HT-29 (cell line): ENCODE measurements at places on chromosomes 3 and 15.

DNA sequence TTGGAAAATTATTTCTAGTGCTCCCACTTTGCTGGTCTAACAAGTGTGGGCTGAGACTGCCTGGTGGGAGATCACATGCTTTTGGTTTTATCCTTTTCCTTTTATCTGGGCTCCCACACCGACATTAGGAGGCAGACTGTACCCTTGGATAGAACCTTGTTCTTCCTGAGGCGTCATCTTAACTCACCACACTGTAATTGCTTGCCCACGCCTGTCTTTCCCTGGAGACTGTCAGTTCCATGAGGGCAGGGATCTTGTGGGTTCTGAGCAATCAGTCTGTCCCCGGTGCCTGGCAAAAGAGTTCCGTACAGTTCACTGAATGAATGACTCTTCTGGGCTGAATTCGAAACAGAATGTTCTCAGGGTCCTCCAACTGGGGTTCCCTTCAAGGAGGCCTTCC, 124.6 kb upstream of the ABHD17C start:
- DNase-seq: no peak

DNA sequence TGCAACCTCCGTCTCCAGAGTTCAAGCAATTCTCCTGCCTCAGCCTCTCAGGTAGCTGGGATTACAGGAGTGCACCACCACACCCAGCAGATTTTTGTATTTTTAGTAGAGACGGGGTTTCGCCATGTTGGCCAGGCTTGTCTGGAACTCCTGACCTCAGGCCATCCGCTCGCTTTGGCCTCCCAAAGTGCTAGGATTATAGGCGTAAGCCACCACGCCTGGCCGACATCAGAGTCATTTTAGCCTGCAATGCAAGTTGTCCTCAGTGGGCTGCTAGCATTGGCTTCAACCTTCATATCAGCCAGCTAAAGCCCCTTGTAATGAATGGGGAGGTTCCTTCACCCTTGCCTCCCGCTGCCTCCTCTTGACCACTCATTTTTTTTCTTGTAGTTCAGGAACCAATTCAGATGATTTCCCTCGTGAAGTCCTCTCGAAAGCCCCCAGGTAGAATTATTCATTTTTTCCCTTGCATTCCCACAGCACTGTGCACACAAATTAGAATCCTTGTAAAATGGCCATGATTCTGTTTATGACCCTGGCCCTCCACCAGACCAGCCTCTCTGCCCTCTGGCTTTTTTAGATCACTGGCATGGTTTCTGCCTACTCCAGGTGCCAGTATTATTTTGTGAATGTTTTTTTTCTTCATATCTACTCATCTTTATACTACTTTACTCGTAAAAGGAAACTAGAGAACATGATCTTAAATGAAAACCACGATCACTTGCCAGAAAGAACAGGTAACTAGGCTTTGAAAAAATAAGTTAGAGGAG, 29.1 kb downstream of the FLNB start:
- DNase-seq: no peak

GRCh38 chr15:74345051-74345450, 22.4 kb downstream of the CYP11A1 start:
- no peak for DNase-seq

- no peak for DNase-seq
Measured at GRCh38 chr3:185929192-185930151, 8.3 kb downstream of the TRA2B start.

GRCh38 chr3:139770577-139770976, 92.8 kb upstream of the NMNAT3 start:
- DNase-seq: no peak

GRCh38 chr3:172635588-172635987, 75.3 kb downstream of the NCEH1 start:
- peak; percentile 80 for DNase-seq

- no peak for DNase-seq
Measured at GRCh38 chr3:105214590-105214989, 152.1 kb upstream of the ALCAM start.

GRCh38 chr3:47015151-47015550, 35.7 kb downstream of the NBEAL2 start:
- DNase-seq: no peak

- DNase-seq: peak; percentile 4
Measured at GRCh38 chr3:9732080-9732739, 675 bp downstream of the BRPF1 start.

DNA sequence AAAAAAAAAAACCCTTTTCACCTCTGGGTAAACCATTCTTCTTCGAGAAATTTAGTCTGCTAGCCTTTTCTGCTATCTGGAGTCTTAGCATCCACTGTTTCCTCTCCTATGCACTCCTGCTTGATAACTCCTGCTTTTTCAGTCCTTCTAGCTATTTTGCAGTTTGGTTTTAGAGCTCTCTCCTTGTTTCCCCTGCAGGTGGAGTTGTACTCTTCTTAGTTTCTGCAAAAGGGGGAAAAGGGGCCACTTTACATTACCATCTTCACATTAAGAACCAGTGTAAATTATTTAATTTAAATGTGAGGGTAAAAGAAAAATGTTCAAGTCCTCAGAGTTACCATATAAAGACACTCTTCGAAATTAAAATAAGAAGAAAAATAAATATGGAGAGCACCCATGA, 23.6 kb upstream of the MYLK start:
- DNase-seq: no peak

DNA sequence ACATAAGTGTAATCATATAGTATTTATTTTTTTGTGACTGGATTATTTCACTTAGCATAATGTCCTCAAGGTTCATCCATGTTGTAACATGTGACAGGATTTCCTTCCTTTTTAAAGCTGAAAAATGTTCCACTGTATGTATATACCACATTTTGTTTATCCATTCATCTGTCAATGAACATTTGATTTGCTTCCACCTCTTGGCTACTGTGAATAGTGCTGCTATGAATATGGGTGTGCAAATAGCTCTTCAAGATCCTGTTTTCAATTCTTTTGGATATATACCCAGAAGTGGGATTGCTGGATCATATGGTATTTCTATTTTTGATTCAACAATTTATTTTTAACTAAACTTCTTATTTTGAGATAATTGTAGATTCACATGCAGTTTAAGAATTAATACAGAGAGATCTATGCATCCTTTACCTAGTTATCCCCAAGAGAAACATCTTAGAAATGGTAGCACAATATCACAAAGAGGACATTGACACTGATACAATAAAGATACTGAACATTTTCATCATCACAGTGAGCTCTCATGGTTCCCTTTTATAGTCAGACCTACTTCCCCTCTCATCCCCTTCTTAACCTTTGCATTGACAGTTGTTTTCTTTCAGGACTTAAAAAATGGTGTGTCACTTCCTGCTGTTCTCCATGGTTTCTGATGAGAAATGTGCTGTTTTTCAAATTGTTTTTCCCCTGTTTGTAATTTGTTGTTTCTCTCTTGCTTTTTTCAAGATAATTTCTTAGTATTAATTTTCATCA, 90.1 kb downstream of the SATB1 start:
- no peak for DNase-seq

- DNase-seq: no peak
Measured at GRCh38 chr15:75641603-75642002, 1.6 kb upstream of the IMP3 start.

GRCh38 chr3:27712136-27713077, 9.7 kb downstream of the EOMES start:
- peak; percentile 63 for DNase-seq

DNA sequence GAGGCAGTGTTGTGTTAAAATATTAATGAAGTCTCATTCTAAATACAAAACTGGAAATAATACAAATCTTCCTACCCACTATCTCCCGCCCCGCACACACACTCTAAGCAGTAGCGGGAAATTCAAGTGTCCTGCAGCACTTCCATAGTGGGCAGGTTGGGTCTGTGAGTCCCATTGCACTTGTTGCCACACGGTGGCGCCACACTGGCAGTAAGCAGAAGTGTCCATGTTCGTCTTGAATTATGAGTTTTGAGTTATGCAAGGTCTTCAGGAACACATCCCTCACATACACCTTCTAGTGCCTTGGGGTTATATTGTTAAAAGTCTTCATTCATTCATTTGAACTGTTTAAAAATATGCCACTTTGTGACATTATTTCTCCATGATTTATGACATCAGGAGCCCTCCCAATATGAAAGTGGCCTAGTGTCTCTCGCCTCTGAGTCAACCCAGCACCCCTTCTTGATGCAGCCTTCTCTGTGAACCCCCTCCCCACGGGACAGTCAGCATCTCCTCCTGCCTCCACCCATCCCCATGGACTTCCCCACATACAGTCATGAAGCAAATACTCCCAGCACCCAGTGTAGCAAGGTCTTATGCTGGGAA, 17.6 kb upstream of the CCDC174 start:
- peak; percentile 55 for DNase-seq

- no peak for DNase-seq
Measured at GRCh38 chr3:46093327-46093942, 66.2 kb upstream of the XCR1 start.

- no peak for DNase-seq
Measured at GRCh38 chr3:181793006-181793405, 81.3 kb downstream of the SOX2 start.

DNA sequence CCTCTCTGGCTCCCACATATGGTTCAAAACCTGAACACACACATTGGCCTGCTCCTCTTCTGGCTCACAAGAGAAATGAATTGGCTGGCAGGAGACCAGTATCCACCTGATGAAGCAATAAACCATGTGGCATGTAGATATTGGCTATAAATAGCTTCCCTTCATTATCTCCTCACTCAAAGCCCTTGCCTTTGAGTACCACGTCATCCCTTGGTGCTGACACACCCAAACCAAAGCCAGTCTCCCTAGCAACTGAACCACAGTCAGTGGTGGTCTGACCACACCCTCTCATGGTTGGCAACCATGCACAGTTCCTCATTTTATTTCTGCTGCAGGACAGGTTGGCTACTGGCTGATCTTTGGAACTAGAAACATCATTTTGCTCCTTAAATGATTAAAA, 98.8 kb downstream of the ZNF621 start:
- DNase-seq: no peak

GRCh38 chr15:48566668-48567067, 78.8 kb downstream of the FBN1 start:
- no peak for DNase-seq

DNA sequence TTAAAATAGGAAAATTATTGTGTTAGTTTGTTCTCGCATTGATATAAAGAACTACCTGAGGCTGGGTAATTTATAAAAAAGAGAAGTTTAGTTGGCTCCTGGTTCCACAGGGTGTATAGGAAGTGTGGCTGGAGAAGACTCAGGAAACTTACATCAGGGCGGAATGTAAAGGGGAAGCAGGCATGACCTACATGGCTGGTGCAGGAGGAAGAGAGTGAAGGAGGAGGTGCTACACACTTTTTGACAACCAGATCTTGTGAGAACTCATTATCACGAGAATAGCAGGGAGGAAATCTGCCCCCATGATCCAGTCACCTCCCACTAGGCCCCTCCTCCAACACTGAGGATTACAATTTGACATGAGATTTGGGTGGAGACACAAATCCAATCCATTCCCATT, 490.7 kb downstream of the RBMS3 start:
- DNase-seq: no peak

DNA sequence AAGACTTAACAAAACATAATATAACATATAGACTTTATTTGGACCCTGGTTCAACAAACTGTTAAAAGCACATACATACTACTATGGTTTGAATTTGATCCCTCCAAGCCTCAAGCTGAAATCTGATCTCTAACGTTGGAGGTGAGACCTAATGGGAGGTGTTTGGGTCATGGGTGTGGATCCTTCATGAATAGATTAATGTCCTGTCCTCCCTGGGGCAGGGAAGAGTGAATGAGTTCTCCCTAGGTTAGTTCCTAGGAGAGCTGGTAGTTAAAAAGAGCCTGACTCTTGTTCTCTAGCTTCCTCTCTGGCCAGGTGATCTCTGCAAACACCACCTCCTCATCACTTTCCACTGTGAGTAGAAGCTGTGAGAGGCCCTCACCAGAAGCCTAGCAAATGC, 36.4 kb downstream of the CLASP2 start:
- no peak for DNase-seq

GRCh38 chr3:8416965-8417364, 84.7 kb upstream of the LMCD1 start:
- peak; percentile 3 for DNase-seq

DNA sequence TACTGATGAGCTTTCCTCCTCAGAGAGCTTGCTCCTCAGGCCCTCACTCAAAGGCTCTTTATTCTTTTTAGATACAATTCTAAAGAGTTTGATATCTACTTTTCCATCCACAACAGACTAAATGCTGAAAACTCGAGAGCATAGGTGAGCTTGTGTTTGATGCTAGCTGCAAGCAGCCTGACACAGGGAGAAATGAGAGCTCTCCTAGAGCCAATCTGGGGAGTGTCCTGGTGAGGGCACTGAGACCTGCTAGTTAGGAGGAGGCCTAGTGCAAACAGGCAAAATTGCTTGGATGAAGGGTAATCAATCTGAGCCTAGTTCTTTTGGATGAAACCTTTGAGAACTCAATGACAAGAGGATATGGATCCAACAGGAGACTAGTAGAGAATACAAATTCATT, 300.8 kb downstream of the ZBTB20 start:
- no peak for DNase-seq

DNA sequence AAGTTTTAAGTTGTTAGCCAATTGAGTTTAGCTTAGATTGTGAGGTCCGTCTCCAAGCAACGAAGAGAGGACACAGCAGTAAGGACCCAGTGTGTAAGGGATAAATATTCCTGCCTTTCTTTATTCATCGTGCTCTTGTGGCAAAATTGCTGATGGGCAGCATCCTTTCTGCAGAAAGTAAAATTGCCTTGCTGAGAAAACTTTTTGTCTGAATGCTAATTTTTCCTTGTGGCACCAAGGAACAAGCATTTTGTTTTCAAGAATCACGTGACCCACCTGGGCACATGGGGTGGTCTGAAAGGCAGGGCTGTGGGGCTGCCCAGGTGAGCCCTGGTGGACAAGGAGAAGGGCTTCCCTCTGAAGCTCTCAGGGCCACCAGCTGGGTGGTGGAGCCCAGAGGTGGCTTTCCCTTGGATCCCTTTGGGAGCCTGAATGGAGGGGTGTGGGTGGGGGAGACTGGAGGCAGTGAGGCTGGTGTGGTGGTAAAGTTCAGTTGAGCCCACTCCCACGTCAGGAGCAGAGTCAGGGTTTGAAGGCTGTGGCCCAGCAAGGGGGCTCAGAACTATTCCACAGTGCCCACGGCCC, 24.0 kb upstream of the TMCC1 start:
- no peak for DNase-seq

DNA sequence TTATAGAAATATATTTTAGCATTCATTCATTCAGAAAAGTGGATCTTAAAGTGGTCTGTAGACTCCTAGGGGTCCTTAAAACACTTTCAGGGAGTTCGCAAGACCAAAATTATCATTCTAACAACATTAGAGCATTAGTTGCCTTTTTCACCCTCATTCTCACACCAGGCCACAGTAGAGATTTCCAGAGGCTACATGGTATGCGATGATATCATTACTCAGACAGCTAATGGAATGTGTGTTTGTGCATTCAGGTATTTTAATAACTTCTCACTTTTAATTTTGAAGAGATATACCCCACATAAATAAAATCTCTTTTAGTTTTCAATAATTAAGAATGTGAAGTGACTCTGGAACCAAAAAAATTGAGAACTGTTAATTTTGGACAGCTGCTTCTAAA, 206.9 kb downstream of the NSUN3 start:
- no peak for DNase-seq

DNA sequence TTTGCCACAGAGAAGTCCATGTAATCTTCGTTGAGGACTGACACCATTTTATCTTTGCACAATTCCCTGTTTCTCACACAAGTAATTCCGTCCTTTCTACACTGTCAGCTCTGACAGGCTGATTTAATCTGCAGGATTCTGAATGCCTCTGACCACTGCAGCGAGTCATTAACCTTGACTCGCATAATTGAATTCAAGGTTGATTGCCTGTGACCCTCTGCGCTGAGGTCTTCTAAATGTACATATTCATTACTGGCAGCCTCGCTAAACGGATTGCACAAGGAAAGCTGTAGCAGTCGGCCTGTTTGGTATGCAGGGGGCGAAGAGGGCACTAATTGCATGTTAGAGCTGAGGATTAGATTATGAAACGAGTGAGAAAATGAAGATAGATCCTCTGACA, 147.8 kb downstream of the SHOX2 start:
- DNase-seq: no peak
